Stimulated activated CD4-positive, alpha-beta T cell treated with anti-CD3 and anti-CD28 coated beads, TNF-alpha, amount 100 ng/mL, for 1 hour (primary cell): ENCODE measurements at places on chromosomes 12 and 14.

DNA sequence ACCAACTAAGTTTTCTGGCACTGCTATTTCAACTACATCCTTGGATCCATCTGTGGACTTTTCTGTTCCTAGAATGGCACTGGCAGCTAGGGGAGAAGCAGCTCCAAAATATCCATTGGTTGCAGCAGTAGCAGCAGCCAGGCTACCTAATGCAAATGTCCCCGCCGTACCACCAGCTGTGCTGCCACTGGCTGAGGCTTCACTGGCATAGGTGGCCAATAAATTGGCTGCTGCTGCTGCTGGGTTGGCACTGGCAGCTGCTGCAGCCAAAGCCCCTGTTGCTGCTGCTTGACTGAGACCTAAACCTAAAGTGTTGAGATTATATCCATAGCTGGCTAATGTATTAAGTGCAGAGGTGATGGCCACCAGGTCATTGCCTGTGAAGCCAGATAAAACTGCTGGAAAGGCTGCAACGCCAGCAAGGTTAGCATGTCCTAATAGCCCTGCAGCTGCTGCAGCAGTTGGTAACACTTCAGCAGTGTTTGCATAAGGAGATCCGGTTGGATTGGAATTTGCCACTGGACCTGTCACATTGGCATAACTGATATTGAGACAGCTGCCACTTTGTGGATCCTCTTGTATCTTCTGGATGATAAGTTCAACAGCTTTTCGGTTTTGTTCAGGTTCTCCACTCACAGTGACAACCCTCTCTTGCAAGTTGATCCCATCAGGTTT lies 149.5 kb downstream of the NOVA1 start:
- no peak for DNase-seq

DNA sequence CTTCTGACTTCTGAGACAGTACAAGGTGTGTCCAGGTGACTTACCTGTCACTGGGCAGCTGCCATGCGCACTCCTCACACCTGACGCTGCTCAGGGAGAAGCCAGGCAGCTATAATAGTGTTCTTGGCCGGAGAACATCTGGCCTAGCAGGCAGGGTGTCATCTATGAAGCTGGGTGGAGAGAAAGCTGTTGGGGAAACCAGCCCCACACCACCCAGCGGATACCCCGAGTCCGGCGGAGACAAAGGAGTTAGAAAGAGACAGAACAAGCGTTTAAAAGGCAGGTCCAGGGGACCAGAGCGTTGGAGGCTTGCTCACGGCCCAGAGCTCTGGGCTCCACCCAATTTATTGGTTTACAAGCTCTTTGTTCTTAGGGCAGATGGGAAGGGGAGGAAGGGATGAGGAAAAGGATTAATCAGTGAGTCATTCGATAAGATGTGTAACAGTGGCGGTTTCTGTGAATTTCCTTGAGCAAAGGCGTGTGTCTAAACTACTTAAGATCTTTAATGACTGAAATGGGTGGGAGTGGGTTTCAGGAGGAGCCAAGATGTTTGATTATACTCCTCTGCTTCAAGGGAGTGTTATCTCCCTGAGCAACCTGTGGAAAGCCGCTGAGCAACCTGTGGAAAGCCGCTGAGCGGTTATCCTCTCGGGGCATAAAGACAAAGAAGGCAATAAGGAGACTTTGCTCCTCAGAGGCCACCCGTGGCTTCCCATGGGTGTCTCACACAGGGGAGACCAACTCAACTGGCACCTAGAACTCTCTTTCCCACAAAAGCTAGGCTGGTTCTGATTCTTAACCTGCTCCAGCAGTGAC lies at the start of gene GALNT8:
Gene GALNT8, plus strand, starts transcription at position 580 of the 816 bp plus-strand sequence. CDS start 278 bp downstream, outside the sequence.
- no peak for DNase-seq

GRCh38 chr14:76271041-76271755 lies 104.7 kb upstream of the ESRRB start:
- DNase-seq = no peak

GRCh38 chr14:100401031-100401692 lies 78.0 kb downstream of the SLC25A47 start:
- DNase-seq = no peak

DNA sequence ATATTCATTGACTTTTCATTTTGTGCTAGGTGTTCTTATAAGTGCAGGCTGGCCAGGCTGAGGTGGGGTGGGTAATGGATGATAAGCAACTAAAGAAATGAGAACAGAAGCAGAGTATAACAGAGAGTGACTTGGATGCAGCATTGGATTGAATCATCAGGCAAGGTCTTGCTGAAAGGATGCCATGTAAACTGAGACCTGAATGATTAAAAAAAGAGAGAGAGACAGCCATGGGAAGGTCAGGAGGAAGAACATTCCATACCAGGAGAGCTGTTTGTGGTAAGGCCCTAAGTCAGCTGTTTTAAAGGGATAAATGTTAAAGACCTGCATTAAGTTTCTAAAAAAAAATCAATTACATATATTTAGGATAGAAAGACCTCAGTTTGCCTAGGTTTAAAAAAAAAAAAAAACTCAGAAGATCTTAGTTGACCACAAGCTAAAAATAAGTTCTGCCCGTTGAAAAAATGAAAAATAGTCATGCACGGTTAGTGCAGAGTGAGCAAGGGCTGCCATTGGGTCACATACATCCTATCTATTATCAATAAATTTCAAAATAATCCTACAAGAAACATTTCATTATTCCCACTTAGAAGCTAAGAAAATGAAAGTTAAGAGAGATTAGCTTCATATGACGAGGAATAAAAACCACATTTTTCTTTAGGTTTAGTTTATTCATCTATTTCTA lies 37.2 kb downstream of the IFNG start:
- no peak for DNase-seq

- no peak for DNase-seq
Observed at GRCh38 chr12:111027431-111027830, 107.1 kb upstream of the MYL2 start.

- no peak for DNase-seq
Observed at GRCh38 chr12:47312808-47313426, 233.2 kb upstream of the AMIGO2 start.

GRCh38 chr12:112916270-112916669 lies 9.5 kb downstream of the OAS1 start:
- no peak for DNase-seq

- no peak for DNase-seq
Observed at GRCh38 chr14:49527221-49527620, 59.0 kb downstream of the RPS29 start.

- no peak for DNase-seq
Observed at GRCh38 chr12:131600160-131600532, 110.7 kb upstream of the SFSWAP start.

- DNase-seq = no peak
Observed at GRCh38 chr14:54686219-54686870, 119.4 kb downstream of the SAMD4A start.

DNA sequence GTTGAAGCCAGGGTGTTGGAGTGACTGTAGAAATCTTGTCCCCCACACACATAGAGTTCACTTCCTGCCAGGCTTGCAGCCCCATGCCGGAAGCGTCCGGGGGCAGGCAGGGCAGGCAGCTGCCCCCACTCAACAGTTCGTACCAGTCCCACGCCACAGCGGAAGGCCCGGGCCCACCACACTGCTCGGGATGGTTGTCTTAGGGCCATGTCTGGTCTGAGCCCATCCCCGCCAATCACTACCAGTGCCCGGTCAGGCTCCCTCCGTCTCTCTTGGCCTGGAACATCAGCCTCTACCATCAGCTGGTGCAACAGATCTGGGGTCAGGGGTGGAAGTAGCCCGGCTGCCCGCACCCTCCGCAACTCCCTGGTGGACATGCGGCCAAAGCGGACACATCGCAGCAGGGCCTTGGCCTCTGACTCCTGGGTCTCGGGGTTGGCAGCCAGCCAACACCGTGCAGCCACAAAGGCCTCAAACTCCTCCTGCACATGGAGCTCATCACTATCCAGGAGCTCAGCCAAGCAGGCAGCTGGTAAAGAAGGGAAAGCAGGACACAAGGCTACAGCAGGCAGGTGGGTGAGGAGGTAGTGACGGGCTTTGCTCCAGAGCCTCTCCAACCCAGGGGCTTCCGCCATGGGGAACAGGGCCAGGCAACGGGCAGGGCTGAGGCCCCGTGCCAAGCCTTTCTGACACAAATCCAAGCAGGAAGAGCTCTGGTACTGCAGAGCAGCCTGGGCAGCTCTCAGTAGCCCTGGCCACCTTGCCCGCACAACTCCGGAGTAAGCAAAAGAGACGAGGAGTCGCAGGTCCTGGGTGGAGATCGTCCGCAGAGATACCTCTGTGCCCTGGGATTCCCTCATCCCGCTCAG lies 5.9 kb downstream of the KLHL33 start:
- no peak for DNase-seq

DNA sequence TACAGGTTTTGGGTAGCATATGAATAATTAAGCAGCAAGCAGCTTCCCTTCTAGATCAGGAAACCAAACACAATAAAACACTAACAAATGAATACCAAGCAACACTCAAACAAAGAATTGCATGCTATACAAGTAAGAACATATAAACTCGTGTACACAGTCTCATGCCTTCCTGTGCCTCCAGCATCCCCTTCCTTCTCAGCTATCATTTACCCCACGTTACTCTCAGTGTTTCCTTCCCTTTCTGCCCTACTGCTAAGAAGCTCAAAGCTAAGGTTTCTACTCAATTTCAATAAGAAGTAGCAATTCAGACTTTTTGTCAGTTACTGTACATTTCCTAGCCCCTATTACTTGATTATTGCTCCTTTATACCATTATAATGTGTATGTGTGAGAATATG lies 81.0 kb downstream of the DUSP16 start:
- DNase-seq = no peak

GRCh38 chr14:58712357-58712756 lies 74.6 kb downstream of the DACT1 start:
- no peak for DNase-seq

GRCh38 chr14:101593411-101594238 lies 32.3 kb downstream of the DIO3 start:
- DNase-seq = no peak

DNA sequence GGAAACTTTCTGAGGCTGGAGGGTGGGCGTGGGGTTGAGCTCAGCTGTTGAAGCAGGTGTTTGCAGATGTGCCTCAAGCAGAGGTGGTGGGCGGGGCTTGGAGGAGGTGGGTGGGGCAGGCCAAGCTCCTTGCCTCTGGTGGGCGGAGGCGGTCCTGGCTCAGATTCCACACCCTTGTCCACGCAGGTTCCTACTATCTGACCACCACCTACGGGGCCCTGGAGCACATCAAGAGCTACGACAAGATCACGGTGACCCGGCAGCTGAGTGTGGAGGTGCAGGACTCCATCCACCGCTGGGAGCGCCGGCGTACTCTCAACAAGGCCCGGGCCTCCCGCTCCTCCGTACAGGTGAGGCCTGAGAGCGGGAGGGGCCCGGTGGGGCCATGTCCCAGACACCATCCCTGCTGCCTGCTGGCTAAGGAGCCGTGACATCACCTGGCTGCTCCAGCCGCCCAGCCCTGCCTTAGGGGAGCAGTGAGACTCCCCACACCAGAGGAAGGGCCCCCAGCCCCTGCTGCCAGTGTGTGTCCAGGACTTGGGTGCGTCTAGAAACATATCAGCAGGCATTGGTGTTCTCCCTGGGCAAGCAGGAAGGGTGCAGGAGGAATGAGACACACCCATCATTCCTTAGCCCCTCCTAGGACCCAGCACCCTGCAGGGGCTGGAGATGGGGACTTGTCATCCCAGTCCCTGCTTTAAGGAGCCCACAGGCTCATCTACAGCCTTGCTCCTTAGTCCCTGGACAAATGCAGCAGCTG lies 63.4 kb downstream of the LGMN start:
- DNase-seq = no peak

DNA sequence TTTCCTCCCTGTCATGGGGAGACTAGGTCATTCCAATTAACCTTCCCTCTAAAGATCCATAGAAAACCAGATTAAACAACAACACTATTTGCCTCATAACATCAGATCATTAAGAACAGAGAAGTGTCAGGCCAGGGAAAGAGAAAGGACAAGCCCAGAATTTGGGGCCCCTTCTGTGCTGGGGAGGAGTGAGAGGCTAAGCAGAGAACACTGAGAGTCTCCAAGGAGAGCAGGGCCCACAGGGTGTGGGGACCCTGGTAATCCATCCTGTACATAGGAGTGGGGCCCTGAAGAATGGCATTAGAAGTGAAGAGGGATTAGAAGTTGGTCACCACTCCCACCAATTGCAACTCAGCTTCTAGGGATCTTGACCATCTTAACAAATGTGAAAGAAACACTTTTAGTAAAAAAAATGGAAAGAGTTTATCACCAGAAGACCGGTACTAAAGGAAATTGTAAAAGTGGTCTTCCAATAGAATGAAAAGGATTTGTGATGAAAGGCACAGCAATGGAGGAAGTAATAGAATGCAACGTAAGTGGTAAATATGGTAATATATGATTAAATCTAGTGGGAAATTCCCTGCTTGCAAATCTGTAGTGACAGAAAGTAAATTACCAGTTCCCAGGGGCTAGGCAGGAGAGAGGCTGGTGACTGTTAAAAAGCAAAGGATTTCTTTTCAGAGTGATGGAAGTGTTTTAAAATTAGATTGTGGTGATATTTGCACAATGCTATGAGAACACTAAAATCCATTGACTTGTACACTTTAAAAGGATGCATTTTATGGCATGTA lies 14.0 kb upstream of the TMTC1 start:
- no peak for DNase-seq

DNA sequence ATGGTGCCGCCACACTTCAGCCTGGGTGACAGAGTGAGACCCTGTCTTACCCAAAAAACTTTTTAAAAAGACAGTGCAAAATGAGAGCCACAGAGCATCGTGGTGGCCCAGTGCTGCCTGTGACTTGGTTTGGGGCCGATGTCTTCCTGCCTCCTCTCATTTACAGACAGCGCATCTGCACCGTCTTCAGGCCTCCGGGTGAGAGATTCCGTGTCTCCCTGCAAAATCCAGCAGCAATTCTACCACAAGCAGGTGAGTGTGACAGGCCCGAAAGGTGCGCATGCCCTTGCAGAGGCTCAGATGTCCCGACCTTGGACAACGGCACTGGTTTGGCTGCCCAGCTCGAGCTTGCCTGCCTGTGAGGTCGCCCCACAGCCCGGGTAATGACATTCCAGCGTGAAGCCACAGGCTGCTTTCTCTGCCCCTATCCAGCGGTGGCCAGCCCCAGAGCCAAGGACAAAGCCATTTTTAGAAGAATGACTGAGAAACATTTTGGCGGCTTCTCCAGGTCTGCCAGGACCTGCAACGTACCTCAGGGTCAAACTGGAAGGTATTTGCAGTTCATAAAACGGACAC lies 70.3 kb upstream of the RFLNA start:
- DNase-seq = no peak

- DNase-seq = no peak
Observed at GRCh38 chr12:1203735-1204019, 212.7 kb downstream of the ERC1 start.

DNA sequence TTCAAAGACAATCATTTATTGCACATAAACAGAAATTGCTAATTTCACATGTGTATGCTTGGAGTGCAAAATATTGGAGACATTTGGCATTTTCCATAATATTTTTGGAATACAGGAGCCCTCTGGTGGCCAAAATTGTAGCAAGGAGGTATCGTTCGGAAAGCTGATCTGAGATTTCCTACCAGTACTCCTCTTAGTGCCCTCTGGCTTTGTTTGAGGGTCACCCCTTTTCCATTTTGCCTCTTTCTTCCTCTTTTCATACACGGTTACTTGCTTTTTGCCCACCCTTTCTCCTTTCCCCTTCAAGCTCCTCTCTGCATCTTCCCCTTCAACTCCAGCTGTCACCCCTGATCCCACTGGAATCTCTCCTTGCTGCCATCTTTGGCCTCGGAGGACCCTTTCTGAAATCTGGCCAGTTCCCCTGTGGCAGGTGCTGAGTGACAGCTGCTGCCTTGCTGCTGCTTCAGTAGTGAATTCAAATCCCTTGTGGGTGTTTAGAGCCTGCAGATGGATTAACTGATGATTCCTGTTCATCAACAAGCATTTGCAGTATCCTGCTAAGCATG lies 164.6 kb upstream of the PARP11 start:
- DNase-seq = no peak

- no peak for DNase-seq
Observed at GRCh38 chr12:104490850-104491249, 34.1 kb downstream of the CHST11 start.

- no peak for DNase-seq
Observed at GRCh38 chr12:2858334-2858733, 1.5 kb upstream of the TEX52 start.
